Pons (tissue), 1 donor: ENCODE measurements at places on chromosomes 5 and 9.

DNA sequence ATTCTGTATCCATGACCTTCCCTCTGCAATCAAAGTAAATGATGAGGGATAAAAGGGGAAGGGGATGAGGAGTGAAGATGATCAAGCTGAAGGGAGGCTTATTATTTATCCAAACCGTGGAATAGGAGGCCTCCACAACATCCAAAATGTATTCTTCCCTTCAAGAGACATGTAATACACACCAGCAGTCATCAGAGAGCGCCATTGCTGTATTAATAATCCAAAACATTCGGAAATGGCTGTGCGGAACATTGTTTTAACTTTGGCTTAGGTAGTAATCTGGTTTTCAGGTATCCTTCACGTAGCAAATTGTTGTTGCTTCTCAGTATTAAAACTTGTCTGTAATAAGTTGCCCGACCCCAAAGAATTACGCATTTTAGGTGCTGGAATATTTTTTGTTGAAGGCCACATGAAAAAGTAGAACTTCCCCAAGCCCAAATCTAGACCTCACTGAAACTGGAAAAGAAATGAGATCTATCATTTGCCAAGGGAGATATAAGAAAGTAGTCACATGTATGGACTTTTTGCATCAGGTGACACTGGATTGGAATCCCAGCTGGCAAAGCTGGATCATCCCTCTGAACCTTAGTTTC lies 2.6 kb upstream of the BOD1 start:
- DNase-seq = peak; percentile 82

DNA sequence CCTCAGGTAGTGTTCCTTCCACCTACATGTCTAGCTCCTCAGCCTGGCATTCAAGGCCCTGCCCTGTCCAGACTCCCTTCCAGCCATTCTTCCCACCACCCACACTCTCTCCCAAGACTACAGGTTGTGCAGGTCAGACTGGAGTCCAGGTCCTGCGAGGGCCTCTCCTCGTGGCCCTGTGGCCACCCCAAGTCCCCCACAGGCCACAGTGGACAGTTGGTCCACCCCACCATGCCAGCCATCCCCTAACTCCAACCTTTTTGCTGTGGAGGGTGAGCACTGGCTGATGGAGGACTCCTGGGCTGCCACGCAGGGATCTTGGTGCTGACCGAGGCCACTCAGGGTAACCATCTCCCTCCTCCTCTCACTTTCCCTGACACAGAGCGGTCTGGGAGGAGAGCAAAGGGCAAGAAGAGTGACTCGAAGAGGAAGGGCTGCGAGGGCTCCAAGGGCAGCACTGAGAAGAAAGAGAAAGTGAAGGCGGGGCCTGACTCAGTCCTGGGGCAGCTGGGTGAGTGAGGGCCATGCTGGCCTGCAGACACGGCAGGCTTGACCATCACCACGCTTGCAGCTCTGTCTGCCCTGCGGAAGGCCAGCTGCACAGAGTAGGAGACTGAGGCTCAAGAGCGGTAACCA lies 51.0 kb downstream of the JADE2 start:
- no peak for DNase-seq

DNA sequence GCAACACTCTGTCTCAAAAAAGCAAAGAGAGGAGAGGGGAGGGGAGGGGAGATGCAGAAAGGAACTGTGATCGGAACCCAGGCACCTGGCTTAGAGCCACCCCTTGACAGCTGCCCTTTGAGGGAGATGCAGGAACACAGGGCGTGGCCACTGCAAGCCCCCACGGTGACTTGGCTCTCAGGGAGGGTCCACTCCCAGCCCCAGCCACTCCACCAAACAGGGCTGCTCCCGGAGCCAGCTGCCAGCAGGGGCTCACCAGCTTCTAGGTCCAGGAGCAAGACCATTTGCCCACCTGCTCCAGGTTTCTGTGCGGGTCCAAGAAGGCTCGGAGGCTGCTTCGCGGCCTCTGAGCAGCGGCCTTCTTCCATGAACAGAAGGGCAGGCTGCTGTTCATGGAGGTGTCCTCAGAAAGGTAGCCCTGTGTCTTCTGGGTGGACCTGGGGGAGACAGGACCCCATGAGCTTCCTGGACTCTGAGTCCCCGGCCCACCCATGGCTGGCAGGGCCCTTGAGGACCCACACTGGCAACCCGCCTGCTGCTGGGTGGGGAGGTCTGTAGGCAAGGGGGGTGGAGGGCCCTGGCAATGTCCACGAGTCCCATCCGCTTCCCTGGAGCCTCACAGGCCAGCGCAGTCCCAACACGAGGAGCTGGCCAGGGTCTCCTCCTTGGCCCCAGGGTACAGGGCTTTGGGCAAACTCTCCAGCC lies 7.9 kb downstream of the C9orf50 start:
- DNase-seq = no peak

DNA sequence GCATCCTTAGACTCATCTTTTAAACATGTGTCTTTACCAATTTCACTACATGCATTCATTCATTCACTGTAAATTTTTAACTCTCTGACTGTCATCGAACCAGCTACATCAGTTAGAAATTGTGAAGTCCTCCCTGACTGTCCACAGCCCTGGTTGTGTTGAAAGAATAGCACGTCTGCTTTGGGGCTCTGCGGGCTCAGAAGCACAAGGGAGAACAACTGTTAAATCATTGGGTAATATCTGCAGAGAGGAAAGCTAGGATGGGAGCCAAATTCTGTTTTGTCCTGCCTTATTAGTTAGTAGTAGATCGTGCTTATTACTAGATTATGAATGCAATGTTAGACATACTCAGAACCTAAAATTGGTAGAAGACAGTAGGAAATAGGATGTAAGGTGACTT lies 26.3 kb upstream of the FAM120AOS start:
- DNase-seq = no peak

- no peak for DNase-seq
Measured at GRCh38 chr5:107020626-107021025, 650.1 kb downstream of the EFNA5 start.

GRCh38 chr9:95028853-95029219 lies 288.7 kb downstream of the FANCC start:
- no peak for DNase-seq

GRCh38 chr5:66057239-66057638 lies 86.9 kb upstream of the SREK1 start:
- no peak for DNase-seq

DNA sequence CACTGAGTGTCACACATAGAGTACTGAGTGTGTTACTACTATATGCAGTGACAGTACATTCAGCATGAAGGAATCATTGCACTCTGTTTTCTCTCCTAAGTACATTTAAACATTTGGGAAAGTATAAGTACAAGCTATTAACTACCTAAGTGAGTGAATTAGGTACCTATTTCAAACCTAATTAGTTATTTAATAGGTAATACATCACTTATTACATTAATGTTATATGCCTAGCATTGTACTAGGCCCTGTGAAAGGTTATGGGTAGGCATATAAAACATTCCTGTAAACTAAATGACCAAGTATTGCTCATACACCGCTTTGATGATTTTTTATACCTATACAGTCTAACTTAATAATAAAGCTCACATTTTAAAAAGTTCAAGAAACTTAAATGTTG lies 25.7 kb upstream of the PPP3R2 start:
- DNase-seq = no peak
